Stimulated activated CD8-positive, alpha-beta memory T cell treated with anti-CD3 and anti-CD28 coated beads, Interleukin-7, amount 100 ng/mL, for 24 hours (primary cell): ENCODE measurements at places on chromosomes 16 and 17.

- DNase-seq = no peak
Observed at GRCh38 chr16:14011846-14012245, 59.3 kb upstream of the MRTFB start.

DNA sequence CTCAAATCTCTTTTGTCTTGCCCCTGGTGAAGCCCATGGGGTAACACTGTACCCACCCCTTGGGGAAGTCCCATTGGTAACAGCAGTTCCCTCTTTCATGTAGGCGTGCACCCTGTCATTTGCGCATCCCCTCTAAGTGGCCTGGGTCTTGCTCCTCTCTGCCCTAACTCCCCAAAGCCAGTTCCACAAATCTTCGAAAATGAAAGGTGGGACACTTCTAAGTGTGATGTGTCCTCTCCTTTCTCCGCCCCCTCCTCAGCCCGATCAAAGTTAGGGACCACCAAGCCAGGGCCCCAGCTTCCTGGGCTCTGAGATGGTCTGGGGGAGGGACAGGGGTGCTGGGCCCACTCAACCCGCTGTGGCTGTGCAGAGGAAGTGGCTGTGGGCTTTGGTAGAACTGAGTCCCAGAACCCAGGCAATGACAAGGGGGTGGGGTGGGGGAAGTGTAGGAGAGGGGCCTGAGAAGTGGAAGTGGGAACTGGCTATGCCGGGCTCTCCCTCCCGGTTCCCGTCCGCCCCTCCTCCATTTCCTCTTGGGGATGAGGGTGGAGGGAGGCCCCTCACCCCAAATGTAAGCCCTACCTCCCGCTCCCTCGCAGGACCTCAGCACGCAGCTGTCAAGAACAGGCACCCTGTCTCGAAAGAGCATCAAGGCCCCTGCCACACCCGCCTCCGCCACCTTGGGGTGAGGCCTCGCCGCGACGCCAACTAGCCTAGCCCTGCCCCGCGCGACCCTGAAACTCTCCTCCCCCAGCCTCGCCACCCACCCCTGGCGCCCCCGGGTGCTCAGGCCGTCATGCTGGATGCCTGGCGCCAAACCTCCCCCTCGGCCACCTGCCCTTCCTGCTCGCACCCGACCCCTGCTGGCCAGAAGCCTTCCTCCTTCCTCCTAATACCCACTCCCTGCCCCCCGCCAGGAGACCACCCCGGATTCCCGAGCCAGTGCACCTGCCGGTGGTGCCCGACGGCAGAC lies 8.7 kb downstream of the ABI3 start:
- DNase-seq = no peak

- DNase-seq = no peak
Observed at GRCh38 chr17:40551091-40551878, 14.0 kb downstream of the CCR7 start.

GRCh38 chr16:78490431-78490830 lies 391.0 kb downstream of the WWOX start:
- DNase-seq = no peak

DNA sequence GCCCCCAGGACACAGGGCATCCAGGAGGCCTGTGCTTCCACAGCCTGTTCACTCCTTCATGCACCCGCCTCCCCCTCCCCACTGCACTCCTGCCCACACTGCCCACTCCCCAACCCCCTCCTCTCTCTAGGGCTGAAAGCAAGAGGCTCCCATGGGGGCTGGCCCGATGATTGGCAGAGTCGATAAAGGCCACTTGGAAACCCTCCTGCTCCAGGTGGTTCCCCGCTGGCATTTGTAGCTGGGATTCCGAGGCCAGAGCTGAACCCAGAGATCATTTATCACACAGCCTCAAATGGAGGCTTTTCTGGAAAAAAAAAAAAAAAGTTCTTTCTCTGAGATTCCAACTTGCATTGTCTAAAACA lies 74.1 kb downstream of the SREBF1 start:
- DNase-seq = no peak

DNA sequence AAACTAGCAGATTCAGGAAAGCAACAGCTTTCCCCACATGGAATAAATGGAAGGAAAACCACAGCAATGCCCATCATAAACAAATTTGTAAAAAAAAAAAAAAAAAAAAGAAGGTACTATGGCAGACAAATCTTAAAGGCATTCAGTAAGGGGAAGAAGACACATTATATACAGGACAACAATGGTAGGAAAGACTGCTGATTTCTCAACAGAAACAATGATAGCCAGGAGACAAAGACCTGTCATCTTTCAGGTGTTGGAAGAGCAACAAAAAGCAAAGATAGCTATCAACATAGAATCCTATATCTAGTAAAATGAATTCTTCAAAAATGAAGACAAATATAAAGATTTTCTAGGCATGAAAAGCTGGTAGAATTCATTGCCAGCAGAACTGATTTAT lies 65.9 kb downstream of the KCNJ2 start:
- DNase-seq = no peak
